ENCODE measurements at places on chromosomes 3 and 15. TPM values are rescaled to one million over a fixed set of nuclear protein-coding genes. Genes with fewer than 3 reads are reported as not detected.

DNA sequence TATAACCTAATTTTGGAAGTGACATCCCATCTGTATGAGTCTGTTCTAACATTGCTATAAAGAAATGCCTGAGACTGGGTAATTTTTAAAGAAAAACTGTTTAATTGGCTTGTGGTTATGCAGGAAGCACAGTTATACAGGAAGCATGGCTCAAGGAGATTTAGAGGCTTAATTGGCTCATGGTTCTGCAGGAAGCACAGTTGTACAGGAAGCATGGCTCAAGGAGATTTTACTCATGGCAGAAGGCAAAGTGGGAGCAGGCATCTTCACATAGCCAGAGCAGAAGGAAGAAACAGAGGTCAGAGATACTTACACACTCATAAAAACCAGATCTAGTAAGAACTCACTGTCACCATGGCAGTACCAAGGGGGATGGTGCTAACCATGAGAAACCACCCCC, 193.1 kb upstream of the ADAMTS9 start:
- DNase-seq: no peak

Gene TRPM1
- not detected for total RNA-seq

- DNase-seq: no peak
Measured at GRCh38 chr3:126181398-126181725, 976 bp upstream of the ALDH1L1 start.

- no peak for DNase-seq
Measured at GRCh38 chr3:175200391-175201095, 341.4 kb downstream of the NAALADL2 start.

Gene AGTR1
- 12.0 TPM for total RNA-seq

- no peak for DNase-seq
Measured at GRCh38 chr3:61750766-61751165, 189.4 kb downstream of the PTPRG start.

- no peak for DNase-seq
Measured at GRCh38 chr3:189372243-189372642, 200.5 kb downstream of the TPRG1 start.

Gene CCR8
- total RNA-seq: not detected

Gene IL5RA
- total RNA-seq: not detected

Gene WDR72
- not detected for total RNA-seq

GRCh38 chr15:69088300-69088965, 72.0 kb upstream of the GLCE start:
- no peak for DNase-seq

- DNase-seq: no peak
Measured at GRCh38 chr15:89332446-89332845, 2.2 kb downstream of the POLG start.

GRCh38 chr15:99895189-99895955, 162.1 kb upstream of the LYSMD4 start:
- no peak for DNase-seq

GRCh38 chr3:31932990-31933389, 48.1 kb downstream of the OSBPL10 start:
- no peak for DNase-seq

DNA sequence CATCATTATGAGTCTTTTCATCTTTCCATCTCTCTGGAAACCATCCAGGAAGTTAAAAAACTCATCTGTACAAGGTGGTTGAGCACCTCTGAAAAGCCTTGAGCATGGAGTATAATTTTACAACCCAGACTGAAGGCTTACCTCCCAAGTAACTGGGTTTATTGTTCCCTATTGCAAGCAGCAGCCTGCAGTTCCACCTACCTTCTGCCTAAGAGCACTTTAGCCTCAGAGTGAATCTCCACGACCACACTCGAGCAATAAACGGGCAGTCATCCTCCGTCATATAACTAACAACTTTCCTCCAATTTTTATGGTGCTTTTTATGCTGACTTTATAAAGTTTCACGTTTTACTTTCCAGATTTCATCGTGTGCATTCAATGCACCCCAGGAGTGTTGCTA, 32.8 kb downstream of the OSBPL10 start:
- no peak for DNase-seq

GRCh38 chr3:10926811-10927521, 65.6 kb upstream of the SLC6A1 start:
- no peak for DNase-seq

GRCh38 chr3:155548195-155548594, 196.7 kb downstream of the PLCH1 start:
- no peak for DNase-seq

DNA sequence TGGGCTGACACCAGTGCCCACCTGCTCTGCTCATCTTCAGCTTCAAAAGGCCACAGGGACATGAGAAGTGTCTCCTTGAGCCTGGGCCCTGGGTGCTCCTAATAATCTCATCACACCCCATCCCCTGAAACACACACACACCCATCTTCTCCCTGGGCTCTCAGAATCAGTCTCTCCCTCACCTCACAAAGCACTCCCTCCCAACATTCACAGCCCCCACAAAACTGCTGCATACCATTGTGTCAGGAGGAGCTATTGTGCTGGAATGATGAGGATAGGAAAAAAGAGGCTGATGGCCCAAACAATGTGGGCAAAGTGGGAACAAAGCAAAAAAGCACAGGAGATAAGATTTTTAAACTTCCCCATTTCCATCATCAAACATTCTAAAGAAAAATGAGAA, 16.8 kb downstream of the FOXP1 start:
- DNase-seq: no peak

GRCh38 chr3:126550488-126551051, 8.2 kb downstream of the C3orf22 start:
- peak; percentile 71 for DNase-seq

- no peak for DNase-seq
Measured at GRCh38 chr3:39292961-39293360, 13.1 kb upstream of the CX3CR1 start.

DNA sequence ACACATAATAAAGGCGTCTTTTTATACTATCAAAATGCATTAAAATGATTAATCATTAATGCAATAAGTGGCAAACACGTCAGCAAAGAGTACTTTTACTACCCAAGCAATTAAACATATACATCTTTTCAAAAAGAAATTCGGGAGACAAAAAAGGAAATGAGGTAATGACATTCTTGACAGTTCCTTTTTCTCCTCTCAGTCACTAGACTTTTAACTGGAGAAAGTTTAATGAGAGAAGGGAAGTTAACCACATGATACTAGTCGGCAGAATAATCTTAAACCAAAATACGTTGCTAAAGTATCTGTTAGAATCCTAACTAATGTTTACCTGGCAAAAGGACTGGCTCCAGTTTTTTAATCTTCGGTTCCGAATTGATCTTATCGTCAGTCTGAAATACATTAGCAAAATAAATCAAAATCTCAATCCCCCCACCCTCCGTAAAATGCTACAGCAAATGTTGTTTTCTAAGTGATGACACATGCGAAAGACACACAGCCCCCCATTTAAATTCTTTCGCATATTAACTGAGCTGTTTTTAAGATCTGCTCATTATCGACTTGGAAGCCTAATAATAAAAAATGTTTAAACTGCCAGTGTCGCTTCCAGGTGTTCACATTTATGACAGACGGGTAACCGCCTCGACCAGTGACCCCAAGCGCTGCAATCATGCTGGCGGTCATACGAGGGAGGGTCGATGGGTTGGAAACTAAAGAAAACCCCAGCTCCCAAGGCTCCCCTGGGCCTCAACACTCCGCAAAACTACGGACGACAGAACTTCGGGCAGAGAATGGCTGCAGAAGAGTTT, 778 bp downstream of the MTMR10 start:
- no peak for DNase-seq

Gene WDR93
- not detected for total RNA-seq

DNA sequence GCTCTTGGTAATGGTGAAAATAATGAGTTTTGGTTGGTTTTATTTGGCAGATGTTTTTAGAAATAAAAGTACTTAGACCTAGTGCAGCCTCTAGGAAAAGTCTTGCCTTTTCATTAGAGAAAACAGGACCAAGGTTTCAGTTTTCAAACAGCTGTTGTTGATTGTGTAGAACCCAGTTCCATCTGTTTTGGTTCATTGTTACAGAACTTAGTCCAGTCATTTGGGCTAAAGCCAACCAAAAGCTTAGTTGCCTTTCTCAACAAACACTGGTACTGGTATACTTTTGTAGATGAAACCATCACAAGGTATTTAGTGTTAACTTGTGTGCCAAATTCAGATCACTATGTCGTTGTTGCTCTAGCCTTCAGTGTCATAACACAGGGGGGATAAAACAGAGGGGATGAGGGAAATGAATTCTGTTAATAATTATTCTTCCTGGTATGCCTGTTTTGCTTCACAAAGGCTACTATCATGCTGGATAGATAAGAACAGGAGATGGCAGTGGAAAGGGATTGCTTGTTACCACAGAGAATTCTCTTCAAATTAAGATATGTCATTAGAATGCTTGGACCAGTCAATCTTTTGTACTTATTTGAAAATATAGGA, 12.6 kb upstream of the APH1B start:
- DNase-seq: no peak

Data from vagina (tissue), 2 donors.